ENCODE measurements at places on chromosomes 12 and 14.

DNA sequence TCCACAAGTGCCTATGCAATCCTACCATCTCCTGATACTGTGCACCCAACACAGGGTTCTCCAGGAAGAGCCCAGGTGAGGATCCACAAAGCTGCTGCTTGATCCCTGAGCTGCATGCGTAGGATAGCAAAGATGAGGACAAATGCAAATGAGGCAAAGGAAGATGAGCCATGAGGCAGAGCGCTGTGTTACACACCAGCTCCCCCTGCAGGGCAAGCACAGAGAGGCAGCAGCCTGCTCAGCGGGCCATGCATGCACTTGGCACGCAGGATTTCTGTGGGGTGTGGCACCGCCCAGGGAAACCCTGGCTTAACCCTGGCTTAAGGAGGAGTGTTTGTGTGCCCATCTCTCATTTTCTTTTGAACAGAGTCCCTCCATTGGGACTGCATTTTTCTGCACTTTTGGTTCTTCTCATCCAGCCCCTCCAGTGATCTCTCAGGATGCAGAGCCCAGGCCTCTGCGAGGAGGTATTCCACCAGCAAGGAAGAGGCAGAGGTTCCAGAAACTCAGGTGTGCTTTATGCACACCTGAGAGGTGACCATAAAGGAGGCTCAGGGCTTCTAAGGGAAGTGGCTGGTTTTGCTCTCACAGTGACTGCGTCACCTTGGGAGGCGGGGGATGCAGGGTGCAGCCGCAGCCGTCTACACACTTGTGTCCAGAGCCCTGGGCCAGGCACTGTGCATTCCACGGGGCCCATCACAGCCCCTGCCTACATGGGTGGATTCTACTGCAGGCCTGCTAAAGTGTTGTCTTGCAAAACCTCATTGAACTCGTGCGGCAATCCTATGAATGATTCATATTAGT, 973.3 kb upstream of the TMEM132C start:
- DNase-seq, result no peak

- DNase-seq, result no peak
These were observed 38.8 kb downstream of the CCNK start for GRCh38 chr14:99519931-99520421.

GRCh38 chr14:65927931-65928356, 515.4 kb downstream of the FUT8 start:
- peak; percentile 55 for DNase-seq

DNA sequence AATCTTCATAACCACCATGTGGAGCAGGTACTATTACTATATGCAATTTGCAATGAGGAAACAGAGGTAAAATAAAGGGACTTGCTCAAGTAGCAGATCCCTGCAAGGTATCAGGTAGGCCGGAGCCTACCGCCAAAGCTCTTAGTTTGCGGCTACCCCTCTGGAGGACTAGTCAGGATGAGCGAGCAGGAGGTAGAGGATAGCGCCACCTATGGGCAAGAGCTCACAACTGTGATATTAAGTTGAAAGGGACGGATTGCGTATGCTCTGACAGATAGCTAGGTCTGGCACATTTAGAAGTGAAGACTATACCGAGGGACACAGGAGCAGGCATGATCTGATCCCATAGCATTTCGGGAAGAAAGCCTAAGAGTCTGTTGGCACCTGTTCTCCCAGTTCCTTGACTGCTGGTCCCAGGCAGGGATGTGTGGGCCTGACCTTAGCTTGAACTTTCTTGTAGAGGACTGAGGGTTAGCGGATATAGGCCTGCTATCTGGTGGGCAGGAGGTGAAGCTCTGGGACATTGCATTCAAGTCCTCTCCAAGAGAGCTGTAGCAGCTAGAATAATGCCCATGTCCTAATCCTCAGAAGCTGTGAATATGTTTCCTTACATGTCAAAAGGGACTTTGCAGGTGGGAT, 48.0 kb downstream of the SLC17A8 start:
- DNase-seq, result no peak

GRCh38 chr12:15751741-15752140, 37.4 kb downstream of the EPS8 start:
- DNase-seq, result no peak

DNA sequence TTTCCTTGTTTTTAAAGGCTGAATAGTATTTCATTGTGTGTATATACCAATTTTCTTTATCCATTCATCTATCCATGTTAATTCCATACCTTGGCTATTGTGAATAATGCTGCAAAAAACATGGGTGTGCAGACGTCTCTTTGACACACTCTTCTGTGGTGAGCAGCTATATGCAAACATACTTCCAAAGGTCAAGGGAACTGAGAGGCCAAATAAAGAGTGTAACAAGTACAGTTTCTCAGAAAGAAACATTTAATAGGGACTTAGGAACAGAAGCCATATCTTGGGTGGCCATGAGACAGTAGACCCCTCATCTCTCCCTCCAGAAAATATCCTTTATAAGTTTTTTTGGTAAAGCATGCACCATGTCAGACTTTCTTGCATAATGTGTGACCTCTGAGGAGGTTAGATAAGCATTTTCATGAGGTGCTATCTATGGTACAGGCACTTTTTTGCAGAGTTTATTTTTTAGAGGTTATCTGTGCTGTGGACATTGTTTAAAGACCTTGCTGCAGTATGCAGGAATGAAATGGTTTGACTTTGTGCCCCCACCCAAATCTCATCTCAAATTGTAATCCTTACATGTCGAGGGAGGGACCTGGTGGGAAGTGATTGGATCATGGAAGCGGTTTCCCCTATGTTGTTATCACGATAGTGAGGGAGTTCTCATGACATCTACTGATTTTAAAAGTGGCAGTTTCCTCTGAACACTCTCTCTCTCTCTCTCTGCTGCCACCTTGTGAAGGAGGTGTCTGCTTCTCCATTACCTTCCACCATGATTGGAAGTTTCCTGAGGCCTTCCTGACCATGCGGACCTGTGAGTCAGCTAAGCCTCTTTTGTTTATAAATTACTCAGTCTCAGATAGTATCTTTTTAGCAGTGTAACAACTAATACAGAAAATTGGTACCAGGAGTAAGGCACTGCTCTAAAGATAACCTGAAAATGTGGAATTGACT, 1202.3 kb downstream of the GALC start:
- no peak for DNase-seq
